Stimulated activated CD8-positive, alpha-beta memory T cell treated with anti-CD3 and anti-CD28 coated beads, Interleukin-4, amount 100 ng/mL, for 1 hour (primary cell): ENCODE measurements at places on chromosomes 13 and 19.

- no peak for DNase-seq
These were observed 592.8 kb downstream of the GPC6 start for GRCh38 chr13:93819331-93819890.

DNA sequence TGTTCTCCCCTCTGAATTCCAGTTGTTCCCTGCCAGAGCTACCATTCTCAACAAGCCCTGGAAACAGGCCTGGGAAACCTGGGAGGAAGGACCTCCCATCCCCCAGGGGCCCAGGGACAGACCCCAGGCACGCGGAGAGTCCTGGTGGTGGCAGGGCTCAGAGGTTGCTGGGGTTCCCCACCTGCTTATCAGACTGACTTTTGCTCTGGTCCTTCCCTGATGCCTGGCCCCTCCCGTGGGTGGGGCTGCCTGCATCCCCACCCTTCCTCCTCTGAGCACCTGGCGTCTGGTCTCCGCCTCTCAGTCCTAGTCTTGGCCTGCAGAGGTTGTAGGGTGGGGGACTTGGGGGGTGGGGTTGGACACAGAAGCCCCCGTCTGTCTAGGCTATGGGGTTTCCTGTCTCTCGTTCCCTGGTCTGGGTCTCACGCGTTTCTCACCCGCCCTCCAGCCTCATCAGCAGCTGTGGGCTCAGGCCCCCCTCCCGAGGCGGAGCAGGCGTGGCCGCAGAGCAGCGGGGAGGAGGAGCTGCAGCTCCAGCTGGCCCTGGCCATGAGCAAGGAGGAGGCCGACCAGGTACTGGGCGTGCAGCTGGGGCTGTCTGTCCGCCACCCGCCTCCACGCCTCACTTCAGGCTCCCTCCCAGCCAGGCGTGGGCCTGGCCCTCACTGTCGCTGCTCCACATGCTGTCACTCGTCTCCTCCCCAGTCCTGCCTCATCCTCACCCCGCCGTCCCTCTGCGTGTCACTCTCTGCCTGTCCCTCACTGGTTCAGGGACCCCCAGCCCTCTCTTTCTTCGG lies 13.6 kb downstream of the EPN1 start:
- no peak for DNase-seq

- peak; percentile 28 for DNase-seq
These were observed at the start of gene PTPRS for GRCh38 chr19:5340637-5341447. TSS of gene PTPRS (minus strand) at chr19:5340812. CDS start at chr19:5286140, 54,672 bp downstream.

GRCh38 chr13:51437550-51438127 lies 15.2 kb downstream of the INTS6 start:
- no peak for DNase-seq

GRCh38 chr13:50936679-50937078 lies 27.1 kb downstream of the RNASEH2B start:
- DNase-seq, result no peak

DNA sequence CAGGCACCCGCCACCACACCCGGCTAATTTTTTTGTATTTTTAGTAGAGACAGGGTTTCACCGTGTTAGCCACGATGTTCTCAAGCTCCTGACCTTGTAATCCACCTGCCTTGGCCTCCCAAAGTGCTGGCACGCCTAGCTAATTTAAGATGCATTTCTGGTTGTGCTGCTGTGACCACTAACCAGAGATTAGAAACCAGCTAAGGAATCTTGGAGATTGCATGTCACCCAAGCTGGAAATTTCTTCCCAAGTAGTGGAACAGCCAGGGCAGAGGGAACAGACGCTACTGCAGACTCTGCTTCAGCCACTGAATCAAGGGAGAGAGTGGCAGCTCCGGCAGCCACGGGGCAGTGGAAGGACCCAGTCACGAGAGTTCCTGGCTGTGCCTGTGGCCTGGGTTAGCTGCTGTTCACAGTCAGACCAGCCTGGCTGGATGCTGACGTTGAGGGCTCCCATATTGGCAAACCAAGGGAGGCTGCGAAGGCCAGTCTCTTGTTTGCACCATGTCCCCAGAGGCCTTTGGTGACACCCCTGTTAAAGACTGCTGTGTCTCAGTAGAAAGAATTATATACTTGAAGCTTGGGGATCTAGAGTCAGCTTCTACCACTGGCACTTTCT lies 7.9 kb downstream of the TPM4 start:
- no peak for DNase-seq

DNA sequence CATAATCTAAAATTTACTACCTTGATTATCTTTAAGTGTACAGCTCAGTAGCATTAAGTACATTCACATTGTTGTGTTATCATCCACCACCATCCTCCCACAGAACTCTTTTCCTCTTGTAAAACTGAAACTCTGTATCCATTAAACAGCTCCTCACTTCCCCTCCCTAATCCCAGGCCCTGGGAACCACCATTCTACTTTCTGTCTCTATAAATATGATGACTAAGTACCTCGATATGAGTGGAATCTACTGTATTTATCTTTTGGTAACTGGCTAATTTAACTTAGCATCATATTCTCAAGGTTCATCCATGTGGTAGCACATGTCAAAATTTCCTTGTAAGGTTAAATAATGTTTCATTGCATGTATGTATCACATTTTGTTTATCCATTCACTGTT lies 49.0 kb upstream of the POMP start:
- no peak for DNase-seq

GRCh38 chr19:50383001-50383851 lies 921 bp upstream of the POLD1 start:
- DNase-seq, result no peak

DNA sequence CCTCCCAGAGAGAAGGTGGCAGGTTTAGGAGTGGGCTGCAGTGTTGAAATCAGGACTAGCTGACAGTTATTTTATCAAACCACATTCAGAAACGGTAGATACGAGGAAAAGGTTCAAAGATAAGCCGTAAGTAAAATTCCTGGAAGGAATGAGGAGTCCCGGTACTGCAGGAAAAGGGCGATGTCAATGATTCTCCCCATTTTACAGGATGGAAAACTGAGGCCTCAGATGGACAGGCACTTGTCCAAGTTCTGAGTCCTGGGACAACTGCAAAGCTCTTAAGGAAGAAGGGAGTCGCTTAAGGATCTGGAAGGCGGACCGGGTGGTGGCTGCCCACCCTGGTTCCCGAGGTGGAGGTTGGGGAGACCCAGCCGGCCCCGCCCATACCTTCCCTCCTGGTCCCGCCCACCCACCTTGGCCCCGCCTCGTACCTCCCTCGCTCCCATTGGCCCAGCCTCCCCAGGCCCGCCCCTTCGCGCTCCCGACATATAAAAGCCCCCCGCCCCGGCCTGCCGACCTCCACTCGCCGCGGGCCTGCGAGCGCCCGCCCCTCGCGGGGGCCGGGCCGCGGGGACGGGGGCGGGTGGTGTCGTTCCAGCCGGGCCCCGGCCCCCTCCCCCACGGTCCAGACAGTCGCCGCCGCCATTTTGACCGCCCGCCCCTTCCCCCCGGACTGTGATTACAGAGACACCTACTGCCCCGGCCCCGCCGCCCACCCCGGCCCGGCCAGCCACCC lies 603 bp downstream of the RFX1 start:
- DNase-seq, result peak; percentile 90

- DNase-seq, result no peak
These were observed 151.7 kb downstream of the DCLK1 start for GRCh38 chr13:35979361-35979951.

GRCh38 chr13:110826861-110827672 lies 87.8 kb downstream of the ANKRD10 start:
- no peak for DNase-seq

- no peak for DNase-seq
These were observed 366.2 kb downstream of the DNAJC15 start for GRCh38 chr13:43389573-43389972.

GRCh38 chr13:110208116-110208515 lies 98.8 kb downstream of the COL4A1 start:
- DNase-seq, result no peak

DNA sequence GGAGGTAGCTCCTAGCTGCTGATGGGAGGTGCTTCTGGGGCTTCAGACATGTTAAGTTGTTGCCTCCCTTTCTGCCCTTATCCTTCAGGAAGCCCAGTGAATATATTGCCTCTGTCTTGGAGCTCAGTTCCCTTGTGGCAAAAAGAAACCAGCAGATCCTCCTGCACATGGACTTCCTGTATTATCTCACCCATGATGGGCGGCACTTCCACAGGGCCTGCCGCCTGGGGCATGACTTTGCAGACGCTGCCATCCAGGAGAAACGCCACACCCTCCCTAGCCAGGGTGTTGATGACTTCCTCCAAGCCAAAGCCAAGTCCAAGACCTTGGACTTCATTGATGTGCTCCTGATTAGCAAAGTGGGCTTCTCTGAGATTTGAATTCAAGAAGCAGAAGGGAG lies 6.0 kb upstream of the CYP4F12 start:
- DNase-seq, result no peak

DNA sequence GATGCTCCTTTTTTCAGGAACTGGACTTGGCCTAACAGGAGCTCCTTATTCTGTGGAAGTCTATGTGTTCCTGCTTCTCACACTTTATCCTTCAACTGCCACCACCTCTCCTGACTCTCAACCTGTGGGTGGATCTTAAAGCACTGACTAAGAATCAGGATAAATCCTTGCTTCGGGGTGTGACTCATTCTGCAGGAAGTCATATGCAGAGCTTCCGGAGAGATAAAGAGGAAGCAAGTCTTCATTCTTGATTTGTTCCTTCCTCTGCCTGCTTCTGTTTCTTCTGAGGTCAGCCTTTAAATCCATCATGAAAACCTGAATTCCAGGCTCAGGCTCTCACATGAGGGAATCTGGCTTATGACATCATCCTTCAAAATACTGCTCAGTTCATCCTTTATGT lies 137.1 kb upstream of the ATXN8OS start:
- DNase-seq, result no peak

- DNase-seq, result no peak
These were observed 504 bp downstream of the PNMA8B start for GRCh38 chr19:46494941-46495785.

DNA sequence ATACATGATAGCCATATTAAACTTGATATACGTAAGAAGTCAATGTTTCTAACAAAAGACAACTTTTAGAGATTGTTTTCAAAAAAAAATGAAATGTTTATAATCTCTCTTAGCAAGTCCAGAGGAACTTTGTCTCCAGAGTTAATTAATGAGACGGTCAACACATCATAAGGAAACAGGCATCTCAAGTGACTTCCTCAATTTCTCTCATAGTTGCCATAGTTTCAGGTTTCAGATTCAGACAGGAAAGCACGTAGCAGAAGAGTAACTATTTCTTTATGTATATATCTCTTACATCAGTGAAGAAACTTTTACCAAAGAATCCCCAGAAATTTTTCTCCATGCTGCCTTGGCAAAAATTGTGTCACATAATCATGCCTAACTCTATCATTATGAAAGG lies 159.6 kb upstream of the ATXN8OS start:
- no peak for DNase-seq

DNA sequence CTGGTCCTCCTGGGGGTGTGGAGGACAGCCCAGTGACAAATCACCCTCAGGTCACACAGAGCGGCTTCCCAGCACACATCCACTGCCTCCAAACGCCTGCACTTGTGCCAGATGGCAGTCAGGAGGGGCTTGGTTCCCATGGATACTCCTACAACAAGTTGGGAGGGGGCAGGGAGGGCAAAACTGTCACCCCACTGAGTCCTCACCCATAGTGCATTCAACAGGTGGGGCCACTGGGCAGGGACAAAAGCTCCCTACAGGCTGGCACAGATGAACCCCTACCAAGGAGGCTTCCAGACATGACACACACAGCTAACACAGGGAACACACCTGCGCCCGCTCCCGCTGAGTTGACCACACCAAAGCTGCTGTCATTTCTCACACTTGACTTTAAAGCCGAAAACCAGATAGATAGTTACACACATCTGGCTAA lies 120.5 kb downstream of the STK24 start:
- DNase-seq, result no peak

DNA sequence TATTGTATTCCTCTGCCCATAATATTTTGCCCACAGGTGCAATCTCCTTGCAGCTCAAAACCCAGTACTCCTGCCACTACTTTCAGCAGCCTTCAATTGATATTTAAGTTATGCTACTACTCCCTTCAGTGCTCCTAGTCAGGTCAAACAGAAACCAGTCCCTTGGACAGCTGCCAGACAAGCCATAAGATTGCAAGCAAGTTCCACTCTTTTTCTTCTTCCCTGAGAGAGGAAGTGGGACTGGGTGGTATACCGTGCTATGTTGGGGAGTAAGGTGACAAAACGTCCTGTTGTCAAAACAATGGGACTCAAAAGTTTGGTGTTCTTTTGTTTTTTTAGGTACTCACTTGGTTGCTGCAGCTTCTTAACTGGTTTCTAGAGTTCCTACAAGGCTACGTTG lies 63.1 kb upstream of the FRY start:
- DNase-seq, result no peak

GRCh38 chr13:49407068-49407467 lies 36.8 kb downstream of the CAB39L start:
- DNase-seq, result no peak

DNA sequence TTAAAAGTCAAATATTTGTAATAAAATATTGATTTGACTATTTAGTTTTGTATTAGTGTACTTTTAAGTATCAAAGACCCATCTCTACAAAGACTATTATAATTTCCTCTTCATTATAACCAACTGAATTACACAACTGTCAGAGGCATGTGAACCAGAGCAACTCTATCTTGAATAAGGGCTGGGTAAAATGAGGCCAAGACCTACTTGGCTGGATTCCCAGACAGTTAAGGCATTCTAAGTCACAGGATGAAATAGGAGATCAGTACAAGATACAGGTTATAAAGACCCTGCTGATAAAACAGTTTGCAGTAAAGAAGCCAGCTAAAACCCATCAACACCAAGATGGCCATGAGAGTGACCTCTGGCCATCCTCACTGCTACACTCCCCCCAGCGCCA lies 36.2 kb upstream of the ATP12A start:
- DNase-seq, result no peak

GRCh38 chr13:36992362-36992761 lies 6.8 kb downstream of the ALG5 start:
- DNase-seq, result no peak

DNA sequence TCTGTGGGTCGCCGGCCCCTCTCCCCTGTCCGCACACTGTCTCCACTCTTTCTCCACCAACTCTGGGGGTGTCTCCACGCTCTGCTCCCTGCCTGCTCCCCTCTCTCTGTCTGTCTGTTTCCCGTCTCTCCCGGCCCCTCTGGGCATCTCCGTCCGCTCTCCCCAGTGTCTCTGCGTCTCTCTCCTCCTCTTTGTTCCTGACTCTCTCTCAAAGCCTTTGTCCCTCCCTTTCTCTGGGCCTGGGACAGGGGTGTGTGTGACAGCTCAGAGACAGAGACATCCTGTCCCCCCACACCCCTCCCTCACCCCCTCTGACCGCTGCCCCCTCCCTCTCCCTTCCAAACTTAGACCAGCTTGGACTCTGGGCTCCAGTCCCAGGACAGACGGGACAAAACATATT lies 668 bp upstream of the SBK3 start:
- no peak for DNase-seq

DNA sequence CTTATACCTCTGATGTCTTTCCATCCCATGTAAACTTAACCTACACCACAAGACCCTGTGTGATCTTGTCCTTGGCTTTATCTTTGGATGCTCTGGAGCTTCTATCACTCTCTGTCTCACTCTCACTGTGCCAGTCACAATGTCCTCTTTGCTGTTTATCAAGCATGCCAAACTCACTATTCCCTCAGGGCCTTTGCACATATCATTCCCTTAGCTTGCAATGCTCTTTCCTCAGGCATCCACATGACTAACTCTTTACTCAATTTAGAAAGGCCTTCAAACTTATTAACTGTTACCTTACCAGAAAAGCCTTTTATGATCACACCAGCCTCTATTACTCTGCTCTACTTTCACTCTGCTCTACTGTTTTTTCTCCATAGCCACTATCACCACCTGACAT lies 354.1 kb downstream of the RFC3 start:
- no peak for DNase-seq
